ENCODE measurements at places on chromosomes 6 and 20.

GRCh38 chr6:65708162-65708561 is 1.1 kb upstream of the EYS start:
- DNase-seq = no peak

- DNase-seq = no peak
These were observed 137.0 kb upstream of the RIN2 start for GRCh38 chr20:19621072-19621471.

DNA sequence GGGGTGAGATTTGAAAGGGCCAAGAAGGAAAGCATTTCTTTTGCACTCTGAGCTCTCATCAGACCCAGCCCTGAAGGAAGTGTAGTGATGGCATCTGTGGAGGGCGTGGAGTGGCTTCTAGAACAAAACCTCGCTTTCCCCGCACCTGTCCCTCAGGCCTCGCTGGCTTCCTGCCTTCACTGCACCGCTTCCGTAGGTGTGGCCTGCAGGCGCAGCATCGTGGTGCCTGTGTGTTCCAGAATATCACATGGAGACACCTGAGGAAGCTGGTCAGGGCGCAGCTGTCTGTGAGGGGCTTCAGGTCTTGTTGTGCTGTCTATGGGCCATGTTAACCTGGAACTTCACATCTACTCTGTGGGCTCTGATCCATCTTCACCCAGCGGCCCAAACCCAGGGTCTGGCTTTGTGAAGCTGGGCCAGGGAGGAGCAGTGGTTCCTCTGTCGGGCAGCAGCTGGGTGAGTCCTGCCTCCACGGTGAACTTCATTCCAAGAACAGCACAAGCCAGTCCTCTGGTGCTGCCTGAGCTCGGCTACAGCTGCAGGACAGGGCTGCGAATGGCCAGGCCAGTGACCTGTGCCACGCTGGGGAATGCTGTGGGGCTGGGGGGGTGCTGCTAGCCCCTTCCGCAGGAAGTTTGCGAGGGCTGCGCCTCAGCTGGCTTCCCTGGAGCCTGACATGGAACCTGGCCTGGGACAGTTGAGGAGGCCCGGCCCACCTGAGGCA is 40.9 kb downstream of the DSTN start:
- DNase-seq = no peak

GRCh38 chr6:43807228-43808061 is 37.4 kb downstream of the VEGFA start:
- DNase-seq = no peak

DNA sequence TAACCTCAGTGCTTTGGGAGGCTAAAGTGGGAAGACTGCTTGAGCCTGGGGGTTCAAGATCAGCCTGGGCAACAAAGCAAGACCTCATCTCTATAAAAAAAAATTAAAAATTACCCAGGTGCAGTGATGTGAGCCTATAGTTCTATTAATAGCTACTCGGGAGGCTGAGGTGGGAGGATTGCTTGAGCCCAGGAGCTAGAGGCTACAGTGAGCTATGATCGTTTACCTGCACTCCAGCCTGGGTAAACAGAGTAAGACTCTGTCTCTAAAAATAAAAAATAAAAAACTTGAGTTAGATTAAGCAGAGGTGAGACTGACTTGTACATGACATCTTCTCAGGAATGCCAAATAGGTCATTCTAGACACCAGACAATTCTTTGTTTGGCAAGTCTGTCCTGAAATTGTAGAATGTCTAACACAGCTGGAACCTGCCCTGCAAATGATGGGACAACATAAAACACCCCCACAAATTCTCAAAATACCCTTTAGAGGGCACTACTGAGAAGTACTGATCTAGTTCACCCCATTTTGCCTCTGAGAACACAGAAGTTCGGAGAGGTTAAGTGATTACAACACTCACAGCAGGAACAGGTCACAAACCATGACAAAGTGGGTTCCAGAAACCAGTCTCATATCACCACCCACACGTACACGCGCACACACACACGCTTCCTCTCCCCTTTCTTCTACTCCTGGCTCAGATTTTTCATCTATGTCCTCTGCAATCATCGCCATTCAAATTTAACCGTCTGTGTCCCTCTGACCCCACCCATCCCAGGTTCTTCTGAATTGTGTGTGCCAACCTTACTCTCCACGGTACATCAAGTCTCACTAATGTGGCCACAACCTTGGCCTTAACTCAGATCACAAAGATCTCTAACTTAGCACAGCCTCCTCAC is 38.3 kb downstream of the ARHGAP18 start:
- DNase-seq = peak; percentile 49

- peak; percentile 25 for DNase-seq
These were observed 4.1 kb upstream of the PREX1 start for GRCh38 chr20:48831718-48832404.

Measured in ACHN (cell line).